IPS DF 19.7 (cell line): ENCODE measurements at places on chromosomes 4 and X.

DNA sequence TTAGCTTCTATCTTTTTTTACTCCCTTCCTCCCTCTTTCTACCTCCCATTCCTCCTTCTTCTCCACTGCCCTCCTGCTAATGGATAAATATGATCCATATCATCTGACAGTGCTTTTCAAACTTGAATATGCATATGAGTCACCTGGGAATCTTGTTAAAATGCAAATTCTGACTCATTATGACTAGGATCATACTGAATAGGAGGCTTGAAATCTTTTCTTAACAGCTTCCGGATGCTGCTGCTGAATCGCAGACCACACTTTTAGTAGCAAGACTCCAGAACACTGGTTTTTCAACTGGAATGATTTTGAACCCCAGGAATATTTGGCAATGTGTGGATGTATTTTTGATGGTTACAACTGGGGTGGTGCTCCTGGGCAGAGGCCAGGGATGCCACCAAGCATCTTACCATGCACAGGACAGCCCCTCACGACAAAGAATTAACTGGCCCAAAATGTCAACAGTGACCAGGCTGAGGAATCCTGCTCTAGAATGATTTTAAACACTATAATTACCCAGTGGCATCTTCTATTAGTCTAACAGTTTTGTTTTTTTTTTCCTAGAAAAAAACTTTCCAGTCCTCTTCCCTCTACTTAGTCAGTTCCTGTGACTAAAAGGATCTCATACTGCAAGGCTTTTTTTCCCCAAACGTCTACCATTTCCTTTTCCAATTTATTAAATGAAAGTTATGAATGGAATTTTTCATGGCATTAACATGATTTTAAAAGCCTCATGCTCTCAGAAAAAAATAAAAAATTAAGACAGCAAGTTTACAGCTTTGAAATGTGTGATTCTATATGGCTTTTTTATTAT, 10.6 kb upstream of the PYURF start:
- DNase-seq: no peak

DNA sequence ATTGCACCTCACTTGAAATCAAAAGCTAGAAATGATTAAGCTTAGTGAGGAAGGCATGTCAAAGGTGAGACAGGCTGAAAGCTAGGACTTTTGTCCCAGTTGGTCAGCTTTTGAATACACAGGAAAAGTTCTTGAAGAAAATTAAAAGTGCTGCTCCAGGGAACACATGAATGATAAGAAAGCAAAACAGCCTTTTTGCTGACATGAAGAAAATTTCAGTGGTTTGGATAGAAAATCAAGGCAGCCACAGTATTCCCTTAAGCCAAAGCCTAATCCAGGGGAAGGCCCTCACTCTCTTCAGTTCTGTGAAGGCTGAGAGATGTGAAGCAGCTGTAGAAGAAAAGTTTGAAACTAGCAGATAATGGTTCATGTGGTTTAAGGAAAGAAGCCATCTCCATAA, 150.8 kb downstream of the ADGRL3 start:
- DNase-seq: no peak

- DNase-seq: no peak
Observed at GRCh38 chrX:14015941-14016340, 13.8 kb downstream of the GEMIN8 start.

DNA sequence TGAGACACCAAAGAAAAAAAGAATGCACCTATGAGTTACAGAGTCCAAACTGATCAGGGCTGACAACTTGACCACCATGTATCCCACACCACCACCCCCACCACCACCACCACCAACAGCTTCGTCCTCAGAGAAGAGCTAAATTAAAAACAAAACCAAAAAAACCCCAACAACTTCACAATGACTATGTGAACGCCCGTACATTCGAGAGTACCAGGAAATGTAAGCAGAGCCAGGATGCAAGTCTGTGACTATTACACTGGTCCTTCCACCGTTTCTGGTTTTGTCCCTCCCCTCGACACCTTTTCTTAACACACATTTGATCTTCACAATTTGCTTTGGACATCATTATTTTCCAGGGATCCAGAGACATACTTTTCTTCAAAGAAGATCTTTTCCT, 51.0 kb downstream of the WFS1 start:
- no peak for DNase-seq

DNA sequence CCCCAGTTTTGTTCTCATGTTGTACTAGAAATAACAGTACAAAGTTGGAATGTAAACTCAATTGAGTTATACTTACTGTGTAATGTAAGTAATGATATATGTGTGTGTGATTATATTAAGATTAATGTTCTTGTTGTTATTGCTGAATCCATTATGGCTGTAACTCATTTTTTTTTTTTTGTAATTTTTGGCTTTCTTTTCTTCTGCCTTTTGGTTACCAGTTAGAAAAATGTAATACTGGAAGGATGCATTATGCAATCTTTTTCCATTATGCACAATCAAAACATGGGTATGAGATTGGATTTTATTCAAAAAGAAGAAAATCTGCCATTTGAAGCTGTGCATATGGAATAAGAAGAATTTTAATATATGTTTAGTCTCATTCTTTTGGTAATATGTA, 34.0 kb downstream of the BANK1 start:
- DNase-seq: no peak

- DNase-seq: no peak
Observed at GRCh38 chrX:102697494-102697893, 14.8 kb upstream of the GPRASP2 start.

GRCh38 chrX:47595716-47596251, 13.5 kb downstream of the TIMP1 start:
- DNase-seq: no peak

DNA sequence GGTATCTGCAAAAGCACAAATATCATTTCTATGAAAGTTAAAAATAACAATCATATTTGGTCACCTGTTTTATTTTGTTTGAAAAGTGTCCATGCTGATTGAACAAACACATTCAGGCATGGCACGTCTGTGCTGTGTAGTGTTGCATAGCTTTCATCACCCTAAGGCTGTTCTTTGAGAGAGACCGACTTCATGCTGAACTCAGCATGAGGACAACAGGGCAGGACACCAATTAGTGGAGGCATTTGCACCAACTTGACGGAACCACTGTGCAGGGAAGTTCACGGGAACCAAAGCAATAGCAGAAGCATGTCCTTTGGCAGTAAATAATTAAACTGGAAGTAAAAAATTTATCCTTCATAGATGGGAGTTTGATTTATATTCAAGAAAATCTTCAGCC, 158.4 kb upstream of the SLC7A11 start:
- DNase-seq: no peak

GRCh38 chr4:60452266-60452665, 747.9 kb upstream of the ADGRL3 start:
- no peak for DNase-seq

DNA sequence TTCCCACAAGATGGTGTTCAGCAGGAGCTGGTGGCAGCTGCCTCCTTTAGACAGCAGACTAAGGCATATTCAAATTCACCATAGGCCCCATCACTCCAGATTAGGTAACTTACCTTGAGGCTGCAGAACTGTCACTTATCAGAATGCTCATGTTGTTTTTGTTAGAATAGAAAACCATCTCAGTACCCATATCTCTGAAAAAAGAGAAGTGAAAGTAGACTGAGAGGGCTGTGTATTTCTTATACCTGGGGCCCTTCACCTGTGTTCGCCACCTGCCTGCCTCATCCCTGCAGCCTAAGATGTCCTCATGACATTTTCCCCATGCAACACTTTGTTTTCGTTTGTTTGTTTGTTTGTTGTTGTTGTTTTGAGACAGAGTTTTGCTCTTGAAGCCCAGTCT, 32.9 kb upstream of the SPRY1 start:
- DNase-seq: no peak

DNA sequence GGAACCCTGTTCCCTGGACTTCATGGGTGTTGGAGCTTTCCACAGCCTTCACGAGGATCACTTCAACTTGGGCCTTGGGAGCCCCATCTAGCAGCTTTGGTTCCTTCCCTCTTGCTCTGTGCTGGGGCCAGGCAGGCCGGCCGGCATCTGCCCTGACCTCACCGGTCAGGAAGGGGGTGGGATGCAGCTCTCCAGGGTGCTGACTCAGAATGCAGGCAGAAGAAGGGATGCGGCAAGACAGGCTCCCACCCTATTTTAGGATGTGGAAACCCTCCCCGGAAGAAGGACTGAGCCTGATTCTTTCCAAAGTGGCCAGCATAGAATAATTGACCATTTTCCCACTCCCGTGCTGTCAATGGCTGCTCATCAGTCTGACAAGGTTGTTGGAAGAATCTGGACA, 47.1 kb downstream of the FHDC1 start:
- DNase-seq: no peak

DNA sequence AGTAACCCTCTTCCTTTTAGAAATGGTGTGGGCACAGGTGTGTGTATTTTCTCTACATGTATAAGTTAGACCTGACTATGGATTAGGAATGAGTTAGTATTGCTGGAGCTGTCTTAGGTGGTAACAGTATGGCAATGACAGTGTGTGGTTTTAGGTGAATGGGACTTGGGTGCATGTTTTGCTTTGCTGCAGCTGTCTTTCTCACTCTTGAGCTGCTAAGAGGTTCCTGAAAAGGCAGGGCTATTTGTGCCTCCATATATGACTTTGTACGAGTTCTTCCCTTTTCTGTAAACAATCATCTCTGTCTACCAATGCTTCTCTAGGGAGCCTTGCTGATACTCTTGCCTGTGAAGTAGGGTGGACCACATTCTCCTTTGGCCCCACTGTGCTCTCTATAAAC, 234.8 kb upstream of the HHIP start:
- no peak for DNase-seq

GRCh38 chr4:184067931-184068554, 149.6 kb downstream of the ENPP6 start:
- no peak for DNase-seq

- no peak for DNase-seq
Observed at GRCh38 chr4:20512985-20513384, 187.3 kb upstream of the PACRGL start.

- no peak for DNase-seq
Observed at GRCh38 chr4:37650481-37650880, 35.7 kb downstream of the RELL1 start.

- DNase-seq: no peak
Observed at GRCh38 chr4:157271166-157271869, 50.8 kb downstream of the GRIA2 start.

DNA sequence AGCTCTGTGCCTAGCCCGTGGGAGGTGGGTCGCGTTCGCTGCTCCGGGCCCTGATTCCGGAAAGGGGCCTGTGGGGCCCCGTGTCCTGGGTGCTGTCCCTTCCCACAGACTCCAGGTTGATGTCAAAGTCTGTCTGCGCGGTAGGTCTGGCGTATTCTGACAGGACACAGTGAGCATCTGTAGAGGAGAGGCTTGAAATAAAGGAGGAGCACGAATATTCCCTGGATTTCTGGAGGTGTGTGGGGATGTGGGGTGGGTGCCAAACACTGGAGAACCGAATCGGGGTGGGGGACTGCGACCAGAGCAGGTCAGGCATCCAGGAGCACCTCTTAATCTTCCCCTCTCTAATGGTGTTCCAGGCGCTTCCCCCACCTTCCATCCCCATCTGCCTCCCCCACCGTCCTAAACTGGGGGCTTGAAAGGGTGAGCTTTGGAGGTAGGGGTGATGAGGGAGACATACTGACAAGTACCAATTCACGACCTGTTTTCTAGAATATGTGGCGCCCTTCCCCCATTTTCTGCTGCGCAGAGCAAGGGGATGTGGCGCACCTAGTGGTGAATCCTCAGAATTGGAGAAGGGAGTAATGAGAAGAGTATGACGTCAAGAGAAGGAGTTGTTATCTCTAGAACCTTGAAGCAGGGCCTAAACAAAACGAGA, 877 bp downstream of the GPRASP1 start:
- no peak for DNase-seq

DNA sequence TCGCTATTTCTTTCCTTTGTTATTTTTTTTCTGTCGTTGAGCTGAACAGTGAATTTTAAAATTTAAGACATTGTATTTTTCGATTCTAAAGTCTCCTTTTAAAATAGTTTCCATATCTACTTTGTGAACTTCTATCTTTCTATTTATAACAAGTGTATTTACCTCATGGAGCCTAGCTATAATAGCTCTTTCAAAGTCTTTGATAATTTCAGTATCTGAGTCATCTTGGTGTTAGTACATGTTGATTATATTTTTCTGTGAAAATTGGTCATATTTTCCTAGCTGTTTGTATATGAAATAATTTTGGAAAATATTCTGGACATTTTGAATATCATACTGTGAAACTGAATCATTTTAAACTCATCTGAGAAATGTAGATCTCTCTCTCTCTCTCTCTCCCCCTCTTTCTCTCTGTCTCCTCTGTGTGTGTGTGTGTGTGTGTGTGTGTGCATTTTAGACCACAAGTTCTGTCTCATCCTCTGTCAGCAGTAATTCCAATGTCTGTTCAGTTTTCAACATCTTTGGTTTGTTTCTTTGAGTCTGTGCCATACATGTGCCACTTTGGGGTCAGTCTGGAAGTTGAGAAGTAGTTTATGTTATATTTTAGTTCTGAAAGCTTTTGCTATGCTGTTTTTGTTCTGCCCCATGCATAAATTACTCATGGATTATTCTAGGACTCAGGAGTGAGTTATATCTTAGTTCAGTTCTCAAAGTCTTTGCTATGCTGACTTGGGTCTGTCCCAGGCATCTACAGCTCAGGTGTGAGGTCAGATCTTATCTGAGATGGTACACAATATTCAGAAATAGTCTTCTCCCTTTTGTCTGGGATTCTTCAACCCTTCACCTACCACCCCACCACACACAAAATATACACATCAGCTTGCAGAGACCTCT, 366.4 kb upstream of the CASK start:
- DNase-seq: no peak

- DNase-seq: no peak
Observed at GRCh38 chr4:24094726-24095125, 204.9 kb upstream of the PPARGC1A start.

DNA sequence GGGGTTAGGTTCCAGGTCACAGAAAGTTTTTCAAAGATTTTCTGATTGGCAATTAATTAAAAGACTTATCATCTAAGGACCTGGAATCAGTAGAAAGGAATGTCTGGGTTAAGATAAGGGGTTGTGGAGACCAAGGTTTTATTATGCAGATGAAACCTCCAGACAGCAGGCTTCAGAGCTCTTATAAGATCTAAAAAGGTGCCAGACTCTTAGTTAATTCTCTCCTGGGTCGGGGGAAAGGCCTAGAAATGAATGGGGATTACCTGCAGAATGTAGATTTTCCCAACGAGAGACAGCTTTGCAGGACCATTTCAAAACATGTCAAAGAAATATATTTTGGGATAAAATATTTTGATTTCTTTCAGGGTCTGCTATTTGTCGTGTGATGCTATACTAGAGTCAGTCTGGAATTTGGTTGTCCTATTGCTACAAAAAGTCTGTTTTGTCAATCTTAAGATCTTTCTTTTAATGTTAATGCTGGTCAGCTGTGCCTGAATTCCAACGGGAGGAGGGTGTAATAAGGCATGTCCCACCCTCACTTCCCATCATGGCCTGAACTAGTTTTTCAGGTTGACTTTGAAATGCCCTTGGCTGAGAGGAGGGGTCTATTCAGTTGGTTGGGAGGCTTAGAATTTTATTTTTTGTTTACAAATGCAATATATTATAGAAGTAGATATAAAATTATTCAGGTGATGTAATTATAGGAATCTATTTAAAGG, 15.8 kb downstream of the EGF start:
- DNase-seq: no peak

DNA sequence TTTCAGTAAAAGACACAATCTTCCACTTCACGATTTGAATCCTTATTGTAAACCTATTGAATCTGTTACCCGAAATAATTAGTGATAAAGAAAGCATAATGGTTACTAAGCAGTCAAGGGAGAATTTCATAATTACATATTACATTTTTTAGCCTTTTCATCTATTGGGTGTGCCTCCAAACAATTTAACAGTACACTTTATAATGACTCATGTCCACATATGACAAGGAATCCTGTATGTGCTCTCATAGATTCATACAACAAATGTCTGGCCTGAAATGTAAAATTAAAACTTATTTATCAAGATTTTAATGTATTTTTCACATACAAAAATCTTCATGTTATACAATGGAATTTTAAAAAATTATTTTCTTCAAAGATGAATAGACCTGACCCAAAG, 39.4 kb downstream of the PPP3CA start:
- DNase-seq: no peak
